ENCODE measurements at places on chromosomes 3 and 15.

GRCh38 chr3:123027292-123028232 lies at the start of gene SEMA5B:
Gene SEMA5B (minus strand): TSS chr3:123027763. CDS start chr3:122961263, 66,500 bp downstream.
- DNase-seq = peak; percentile 35

GRCh38 chr3:62833538-62833937 lies 41.7 kb downstream of the CADPS start:
- DNase-seq = no peak

DNA sequence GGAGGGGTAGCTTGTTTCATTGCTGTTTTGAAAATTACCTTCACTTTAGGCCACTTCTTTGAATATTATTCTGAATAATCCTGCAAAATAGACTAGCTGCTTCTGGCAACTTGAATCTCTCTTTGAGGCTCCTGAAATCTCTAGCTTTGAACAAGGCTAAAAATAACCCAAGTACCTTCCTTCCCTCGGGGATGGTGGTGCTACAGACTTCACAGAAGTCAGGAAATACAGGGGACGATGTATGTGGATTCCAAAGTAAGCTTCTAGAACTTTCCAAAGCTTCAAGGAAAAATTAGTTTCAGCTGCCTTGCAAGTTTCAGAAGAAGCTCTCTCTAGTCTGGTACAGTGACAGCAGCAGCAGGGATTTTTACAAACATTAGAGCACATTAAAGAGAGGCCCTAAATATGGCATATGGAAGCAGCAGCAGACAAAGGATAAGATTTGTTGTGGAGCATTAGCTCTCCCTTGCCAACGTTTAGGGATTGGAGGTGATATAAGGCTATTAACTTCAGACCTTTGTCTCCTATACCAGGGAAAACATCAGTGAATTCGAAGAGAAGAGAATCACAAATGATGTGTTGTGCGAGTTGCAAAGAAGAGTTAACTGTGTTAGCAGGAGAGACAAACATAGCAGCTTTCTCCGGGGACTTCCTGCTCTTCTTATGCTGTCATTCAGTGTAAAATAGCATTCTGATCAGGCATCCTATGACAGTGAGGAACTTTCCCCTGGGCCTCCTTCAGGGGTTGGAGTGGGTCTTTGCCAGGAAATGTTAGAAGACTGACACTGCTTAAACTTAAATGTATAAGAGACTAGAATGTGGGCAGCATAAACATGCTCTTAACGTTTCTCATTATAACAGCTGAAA lies 783.0 kb upstream of the ARPP21 start:
- no peak for DNase-seq

GRCh38 chr3:159825216-159825854 lies 163.3 kb upstream of the IL12A start:
- no peak for DNase-seq

DNA sequence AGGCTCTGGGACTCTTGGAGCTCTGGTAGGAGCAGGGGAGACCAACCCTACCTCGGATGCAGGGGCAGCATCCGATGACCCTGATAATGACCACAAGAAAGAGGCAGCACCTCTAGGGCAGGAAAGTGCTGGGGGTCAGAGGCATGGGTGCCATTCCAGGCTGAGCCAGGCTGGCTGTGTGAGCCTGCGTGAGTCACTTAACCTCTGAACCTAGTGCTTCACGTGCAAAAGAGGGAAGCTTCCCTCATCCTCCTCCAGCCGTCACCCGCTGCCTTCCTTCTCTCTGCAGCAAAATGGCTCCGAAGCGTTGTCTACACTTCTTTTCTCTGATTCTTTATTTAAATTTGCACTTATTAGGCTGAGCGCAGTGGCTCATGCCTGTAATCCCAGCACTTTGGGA lies 35.5 kb downstream of the ZDHHC19 start:
- no peak for DNase-seq
